ENCODE measurements at places on chromosomes 1 and 21.

DNA sequence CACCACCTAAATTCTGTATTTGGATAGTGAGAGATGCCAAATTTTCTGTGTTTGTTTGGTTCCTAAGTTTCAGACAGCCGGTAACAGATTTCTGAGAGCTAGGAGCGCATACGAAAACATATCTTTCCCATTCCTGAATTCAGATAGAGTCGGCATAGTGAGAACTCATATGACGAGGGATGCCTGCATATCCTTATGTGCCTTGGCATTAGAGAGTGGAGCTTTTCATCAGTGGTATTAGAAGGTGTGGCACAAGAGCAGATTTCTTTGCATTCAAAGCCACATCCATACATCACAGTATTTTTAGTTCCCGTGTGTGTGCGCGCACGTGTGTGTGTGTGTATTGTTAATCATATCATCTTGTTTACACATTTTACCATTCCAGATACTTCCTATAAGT lies 85.8 kb downstream of the ATP5PO start:
- DNase-seq: no peak

DNA sequence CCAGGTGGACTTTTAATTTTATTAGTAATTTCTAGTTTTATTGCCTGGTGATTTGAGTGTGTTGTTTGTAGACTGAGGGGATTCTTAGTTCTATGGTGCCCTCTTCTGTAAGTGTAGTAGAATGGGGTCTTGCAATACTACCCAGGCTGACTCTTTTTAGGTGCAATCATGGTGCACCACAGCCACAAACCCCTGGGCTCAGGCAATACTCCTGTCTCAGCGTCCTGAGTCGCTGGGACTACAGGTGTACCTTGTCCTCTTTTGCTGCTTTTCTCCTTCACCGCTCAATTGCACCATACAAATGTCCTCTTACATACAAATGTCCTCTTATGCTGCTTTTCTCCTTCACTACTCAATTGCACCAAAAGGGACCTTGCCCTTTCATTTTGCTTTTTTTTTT lies 43.1 kb downstream of the SCP2 start:
- no peak for DNase-seq

DNA sequence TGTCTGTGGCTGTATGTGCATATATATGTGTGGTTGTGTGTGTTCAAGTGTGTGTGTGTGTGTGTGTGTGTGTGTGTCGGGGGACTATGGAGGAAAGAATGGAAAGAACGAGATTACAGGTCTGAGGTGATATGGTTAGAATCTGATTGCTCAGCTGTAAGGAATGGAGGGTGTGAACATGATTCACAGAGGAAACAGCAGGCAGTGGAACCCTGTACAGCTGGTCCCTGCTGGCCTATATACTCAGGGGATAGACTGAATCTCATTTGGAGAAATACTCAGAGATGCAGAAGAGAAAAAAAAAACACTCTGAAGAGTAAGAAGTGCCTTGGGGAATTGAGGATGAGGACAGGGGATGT lies 180.1 kb upstream of the ESRRG start:
- DNase-seq: no peak

- DNase-seq: no peak
Measured at GRCh38 chr1:31409946-31410858, 2.8 kb upstream of the SERINC2 start.

- no peak for DNase-seq
Measured at GRCh38 chr1:8687039-8687438, 130.4 kb downstream of the RERE start.

DNA sequence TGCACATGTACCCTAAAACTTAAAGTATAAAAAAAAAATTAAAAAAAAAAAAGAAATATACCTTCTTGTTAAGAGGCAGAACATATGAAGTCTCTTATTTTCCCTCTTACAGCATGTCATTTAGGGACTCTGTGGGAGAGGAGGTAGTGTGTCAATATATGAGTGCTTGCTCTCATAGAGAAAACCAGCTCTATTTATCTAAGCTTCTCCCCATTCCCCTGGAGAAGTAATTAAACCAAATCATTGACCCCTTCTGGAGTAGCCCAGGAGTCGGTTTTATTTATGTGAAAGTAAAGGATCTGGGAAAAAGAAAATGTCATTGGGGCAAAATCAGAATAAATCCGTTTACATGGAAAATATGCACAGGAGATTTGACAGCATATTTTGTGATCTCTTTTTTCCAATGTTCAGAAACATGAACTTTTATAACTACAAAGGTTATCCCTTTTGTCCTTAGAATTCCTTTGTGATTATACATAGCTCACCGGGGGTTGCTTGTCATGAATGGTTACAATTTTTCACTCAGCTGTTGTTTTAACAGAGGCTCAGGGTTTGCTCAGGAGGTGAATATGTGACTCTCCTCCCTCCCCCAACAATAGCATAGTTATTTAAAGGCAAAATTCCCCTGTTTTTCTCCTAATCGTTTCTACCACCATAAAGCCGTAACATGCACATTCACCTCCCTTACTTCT lies 114.5 kb upstream of the C1orf21 start:
- DNase-seq: no peak

- DNase-seq: no peak
Measured at GRCh38 chr1:209655411-209656231, 3.4 kb upstream of the LAMB3 start.

DNA sequence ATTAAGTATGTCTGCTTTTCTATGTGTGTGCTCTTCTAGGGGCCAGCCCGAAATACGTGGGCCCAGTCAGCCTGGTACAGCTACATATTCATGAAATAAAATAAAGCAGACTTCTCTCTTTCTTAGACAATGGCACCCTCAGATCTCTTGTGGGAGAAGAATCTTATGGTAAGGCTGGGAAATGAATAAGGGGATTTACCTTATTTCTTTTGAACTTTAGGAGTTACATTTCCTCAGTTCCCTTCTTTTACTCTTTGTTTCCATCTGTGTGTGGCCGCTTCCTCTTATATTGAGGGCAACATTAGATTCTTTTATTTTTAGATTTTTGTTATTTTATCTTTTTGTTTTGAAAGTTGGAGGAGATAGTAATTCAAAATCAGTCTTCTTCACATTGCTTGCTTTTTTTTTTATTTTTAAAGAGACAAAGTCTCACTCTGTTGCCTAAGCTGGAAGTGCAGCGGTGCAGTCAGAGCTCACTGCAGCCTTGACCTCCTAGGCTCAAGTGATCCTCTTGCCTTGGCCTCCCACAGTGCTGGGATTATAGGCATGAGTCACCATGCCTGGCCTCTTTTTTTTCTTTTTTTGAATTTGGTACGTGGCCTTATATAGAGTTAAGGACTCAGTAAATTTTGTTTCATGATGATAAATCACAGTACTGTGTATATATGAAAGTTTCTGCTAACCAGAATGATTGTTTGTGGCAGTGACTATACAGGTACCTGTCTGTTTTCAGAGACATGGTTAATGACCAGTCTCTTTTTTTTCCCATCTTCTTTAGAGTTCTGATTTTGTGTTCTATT lies 9.1 kb downstream of the LAMC1 start:
- no peak for DNase-seq

GRCh38 chr21:25494804-25495203 lies 112.5 kb downstream of the MRPL39 start:
- no peak for DNase-seq

DNA sequence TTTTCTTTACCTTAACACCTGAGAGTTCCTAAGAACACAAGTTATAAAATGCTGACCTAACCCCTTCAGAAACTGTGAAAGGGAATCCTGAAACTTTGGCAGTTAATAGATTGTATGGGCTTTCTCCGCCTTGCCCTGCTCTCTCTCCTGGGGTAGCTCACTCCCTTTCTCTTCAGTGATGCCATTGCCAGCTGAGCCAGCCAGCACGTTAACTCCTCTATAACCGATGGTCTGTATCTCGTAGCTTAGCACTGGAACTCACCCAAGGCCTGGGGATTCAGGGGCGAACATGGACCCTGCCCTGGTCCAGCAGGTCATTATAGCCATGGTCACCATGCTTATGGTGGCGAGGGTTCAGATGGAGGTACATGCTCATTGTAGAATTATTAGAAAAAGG lies 40.7 kb downstream of the TRAPPC10 start:
- DNase-seq: no peak

- no peak for DNase-seq
Measured at GRCh38 chr1:103467100-103467499, 58.4 kb upstream of the RNPC3 start.

DNA sequence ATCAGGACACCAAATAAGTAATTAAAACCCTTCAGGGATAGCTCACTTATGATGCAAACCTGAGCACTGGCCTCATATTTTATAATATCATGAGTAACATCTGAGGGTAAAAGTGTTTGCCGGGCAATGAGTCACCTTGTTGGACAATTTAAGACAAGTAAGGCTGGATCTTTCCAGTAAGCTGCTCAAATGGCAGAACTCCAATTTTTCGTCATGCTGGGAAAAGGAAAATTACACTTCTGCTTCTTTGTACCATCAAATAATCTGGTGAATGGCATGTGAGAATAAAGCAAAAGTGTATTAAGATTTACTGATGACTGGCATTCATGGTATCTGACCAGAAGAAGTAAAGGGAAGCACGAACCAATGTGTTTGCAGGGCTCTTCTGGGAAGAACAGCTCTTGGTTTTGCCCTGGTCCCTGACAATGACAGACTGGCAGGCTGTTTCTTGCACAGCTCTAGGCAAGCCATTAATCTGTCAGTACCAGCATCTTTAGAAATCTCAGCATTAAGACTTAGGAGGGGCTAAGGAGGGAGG lies 392.2 kb downstream of the VAV3 start:
- no peak for DNase-seq

- no peak for DNase-seq
Measured at GRCh38 chr21:26061437-26061836, 109.1 kb downstream of the APP start.

- no peak for DNase-seq
Measured at GRCh38 chr1:232873412-232873811, 68.2 kb downstream of the MAP10 start.

DNA sequence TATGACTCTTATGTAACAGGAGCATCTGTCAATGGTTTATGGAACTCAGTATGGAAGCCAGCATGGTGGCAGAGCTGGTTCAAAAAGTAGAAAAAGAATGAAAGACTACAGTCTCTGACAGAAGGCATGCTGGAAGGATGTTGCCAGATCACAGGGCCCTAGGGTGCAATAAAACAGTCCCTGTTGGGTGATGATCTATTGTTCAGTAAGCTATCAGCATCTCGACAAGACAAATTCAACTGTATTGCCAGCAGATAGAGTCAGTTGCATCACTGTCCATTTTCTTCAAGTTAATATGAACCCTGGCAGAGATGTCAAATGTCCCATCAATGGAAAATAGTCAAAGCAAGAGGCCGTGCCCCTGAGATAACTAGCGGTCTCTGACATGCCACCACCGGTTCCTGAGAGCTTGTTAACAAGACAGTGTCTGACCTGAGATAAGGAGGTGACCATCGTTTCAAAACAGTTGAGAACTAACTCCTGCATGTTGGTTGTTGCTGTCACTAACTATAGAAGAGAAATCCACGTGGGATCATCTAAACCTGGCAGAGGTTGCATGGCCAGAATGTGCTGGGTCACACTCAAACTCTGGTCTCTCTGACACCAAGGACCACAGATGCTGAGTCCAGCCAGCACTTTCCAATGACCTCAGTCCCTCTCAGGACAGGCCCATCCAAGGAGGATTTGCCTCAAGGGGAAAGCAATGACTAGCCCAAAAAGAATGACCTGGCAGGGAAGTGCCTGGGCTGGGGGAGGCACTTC lies 125.9 kb downstream of the RIPK4 start:
- no peak for DNase-seq

DNA sequence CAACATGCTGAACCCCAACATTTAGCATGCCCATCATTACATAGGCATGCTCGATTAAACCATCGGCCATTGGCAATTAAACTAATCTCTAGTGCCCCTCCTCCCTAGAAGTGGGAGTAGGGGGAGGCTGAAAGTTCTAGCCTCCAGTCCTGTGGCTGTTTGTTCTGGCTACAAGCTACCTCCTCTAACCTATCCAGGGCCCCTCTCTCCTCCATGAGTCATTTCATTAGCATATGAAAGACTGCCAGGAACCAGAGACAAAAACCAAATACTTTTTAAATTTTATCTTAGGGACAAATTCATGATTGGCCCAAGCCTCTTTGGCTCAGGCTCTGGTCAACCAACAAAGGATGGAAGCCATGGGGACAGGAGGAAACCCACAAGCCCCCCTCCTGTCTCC lies 231.1 kb downstream of the CACNA1E start:
- no peak for DNase-seq

DNA sequence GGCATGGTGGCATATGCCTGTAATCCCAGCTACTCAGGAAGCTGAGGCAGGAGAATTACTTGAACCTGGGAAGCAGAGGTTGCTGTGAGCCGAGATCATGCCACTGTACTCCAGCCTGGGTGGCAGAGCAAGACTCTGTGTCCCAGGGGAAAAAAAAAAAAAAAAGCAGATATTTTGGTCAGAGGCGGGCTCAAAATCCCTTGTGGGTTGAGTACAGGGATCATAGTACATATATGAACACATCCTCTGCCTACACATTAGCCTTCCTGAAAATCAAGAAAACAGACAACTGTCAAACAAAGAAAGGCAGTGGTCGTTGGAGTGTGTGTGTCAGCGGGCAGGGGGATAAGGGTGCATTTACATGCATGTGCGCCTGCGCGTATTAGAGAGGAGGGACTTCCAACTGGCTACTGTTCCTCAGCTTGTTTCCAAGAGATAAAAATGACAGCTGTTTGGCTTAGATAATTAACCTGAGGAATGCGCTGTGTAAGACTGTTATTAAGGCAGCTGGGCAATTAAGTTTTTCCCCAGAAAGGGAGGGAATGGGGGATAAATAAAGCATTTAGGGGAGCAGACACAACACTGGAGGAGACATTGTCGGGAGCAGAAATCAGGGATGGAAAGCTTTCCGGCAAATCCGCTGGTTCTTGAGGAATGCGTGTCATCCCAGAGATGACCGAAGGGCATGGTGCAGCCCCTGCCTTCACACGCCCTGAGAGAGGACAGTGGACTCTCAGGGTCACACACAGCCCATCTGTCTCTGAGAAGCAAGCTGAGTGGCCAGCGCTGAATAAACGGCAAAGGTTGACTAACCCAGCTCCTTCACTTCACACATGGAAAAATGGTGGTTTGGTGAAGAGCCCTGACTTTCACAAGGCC lies 6.4 kb downstream of the LAMB3 start:
- no peak for DNase-seq

DNA sequence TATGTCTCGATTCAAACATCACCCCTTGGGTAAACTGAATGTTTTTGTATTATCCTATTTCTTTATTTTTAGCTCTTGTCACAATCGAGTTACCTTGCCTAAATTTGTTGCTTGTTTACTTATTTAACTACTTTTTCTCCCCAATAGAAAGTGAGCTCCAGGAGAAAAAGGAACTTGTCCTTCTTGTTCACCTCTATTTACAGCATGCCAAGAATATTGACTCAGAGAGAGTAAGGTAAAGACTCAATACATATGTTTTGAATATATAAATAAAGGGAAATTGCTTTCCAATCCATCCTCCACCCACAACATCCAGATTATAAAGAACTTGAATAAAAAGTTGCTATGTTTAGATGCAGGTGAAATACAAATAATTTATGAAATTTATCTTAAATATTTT lies 107.3 kb upstream of the PDC start:
- DNase-seq: no peak

- no peak for DNase-seq
Measured at GRCh38 chr1:147336291-147336690, 93.8 kb downstream of the CHD1L start.

- no peak for DNase-seq
Measured at GRCh38 chr1:51516649-51517158, 2.4 kb downstream of the EPS15 start.

Measured in activated CD8-positive, alpha-beta memory T cell treated with anti-CD3 and anti-CD28 coated beads for 1 hour (primary cell).